ENCODE measurements at places on chromosomes 2 and 18. TPM values are rescaled to one million over a fixed set of nuclear protein-coding genes. Genes with fewer than 3 reads are reported as not detected.
A peak's percentile ranks its signal among the peaks of the same experiment; 100 is the strongest.

The TCF4 gene
- 59.5 TPM for total RNA-seq

The COL6A3 gene
- total RNA-seq, result 64.9 TPM

The RAMP1 gene
- 138 TPM for total RNA-seq

The TWSG1 gene
- total RNA-seq, result 8.6 TPM

The REG3G gene
- total RNA-seq, result not detected

DNA sequence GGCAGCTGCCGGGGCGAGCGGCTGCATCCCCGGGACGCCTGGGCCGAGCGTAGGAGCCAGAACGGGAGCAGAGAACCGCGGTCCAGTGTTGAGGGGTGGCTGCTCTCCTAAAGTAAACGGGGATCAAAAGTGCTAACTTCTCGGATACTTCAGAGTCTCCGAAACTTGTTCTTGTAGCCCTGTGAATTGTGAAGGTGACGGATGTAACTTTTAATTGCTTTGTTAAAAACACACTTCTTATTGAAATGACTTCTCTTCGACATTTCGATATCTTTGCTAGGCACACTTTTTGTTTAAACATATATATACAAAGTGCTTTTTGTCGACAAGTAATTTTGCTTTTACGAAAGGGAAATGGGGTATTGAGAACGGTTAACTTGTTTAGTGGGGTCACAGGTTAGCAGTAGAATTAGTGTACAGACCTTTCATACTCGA is 540 bp downstream of the ATP9B start:
- no peak for DNase-seq

DNA sequence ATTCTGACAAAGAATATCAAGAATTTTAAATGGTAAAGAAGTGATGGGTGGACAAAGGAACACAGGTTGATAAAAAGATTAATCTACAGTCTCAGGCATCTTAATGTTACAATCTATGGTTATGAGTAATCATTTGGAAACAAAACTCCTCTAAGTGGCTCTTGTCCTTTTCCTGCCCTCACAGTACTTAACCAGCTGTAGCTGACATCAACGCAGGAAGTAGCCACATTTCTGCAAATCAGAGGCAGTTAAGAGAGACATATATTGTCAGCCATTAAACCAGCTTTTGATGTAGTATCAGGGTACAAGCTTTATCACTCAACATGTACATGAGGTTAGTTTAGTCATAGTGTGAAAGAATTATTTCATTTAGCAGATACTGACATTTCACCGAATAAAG is 244.6 kb downstream of the NR4A2 start:
- no peak for DNase-seq

DNA sequence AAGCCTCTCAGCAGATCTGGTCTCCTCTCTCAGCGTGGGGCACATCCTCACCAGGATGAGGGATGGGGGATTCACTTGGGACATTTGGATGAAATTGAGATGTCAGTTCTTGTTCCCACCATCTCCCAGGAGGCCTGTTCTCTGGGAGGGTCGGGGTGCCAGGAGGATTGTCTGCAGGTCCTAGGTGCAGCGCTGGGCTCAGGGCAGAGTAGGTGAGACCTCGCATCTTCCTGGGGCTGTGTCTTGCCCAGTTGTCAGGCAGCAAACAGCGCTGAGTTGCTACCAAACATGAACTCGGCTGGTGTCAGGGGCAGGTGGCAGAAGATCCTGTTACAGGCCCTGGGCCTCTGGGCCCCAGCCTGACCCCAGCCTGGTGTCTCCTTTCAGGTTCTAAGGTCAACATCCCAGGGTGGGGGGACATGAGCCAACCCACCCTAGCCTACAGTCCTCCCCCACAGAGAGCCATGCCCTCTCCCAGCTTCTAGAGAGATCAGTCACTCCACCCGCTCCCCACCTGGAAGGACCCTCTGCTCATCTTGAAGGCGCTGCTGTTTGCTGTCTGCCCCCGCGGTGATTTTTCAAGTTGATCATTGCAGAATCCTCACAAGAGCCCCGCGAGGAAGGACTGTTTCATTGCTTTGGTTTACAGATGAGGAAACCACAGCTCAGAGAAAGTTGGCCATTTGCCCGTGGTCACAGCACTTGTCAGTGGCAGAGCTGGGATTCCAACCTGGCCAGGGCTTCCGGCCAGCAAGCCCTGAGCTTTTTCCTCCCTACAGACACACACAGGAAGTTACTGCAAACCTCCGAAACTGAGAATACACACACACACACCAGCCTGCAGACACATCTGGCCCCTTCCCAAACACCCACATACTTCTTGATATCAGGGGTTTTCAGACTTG is 83.9 kb downstream of the STPG4 start:
- peak; percentile 88 for DNase-seq

DNA sequence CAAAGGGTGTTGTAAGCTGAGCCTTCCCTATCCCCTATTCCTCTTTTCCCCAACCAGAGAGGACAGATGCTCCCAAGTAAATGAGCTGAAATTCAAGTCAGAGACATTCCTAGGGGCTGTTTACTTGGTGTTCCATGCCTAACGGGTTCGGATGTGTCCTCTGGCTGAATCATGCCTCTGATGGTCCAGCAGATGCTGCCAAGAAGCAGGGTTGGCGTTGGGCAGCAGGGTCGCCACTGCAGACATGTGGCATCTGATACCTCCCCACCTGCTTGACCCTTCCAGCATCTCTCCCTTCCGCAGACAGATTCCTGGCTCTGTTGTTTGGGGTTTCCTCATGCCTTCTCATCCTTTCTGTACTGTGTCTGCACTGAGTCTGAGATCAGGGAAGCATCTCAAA is 108.3 kb downstream of the HNRNPLL start:
- DNase-seq, result no peak

DNA sequence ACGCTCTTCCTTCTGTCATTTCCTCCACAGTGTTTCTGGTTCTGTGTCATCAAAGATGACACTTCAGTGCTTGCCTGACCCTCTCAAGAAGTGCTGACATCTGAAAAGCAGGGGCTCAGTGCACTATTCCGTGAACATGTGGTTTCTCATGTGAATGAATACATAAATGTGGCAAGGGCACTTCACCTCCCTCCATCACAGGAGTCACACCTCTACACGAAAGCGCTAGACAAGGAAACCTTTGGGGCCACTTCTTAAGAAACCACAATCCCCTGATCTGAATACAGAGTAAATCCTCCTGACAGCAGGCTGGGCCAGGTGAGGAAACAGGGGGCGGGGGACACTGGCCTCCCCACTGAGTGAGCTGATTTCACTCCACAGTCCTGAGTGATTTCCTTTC is 145.8 kb upstream of the ACAA2 start:
- no peak for DNase-seq

DNA sequence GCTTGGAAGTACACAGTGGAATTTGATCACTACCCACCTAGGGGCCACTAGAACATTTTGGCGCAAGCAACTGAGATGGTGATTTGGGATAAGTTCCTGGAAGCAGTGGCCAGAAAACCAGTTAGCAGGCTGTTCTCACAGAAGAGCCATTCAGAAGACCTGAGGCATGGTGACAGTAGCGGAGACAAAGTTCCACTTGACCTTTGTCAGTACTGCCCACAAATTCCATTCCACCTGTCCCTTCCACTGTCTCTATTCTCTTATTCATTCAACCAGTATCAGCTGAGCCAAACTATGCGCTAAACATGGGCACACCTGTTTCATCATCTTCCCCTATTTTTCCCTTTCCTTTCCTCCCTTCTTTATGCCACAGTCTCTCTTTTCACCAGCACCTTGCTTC is 59.2 kb upstream of the PPP1CB start:
- no peak for DNase-seq

DNA sequence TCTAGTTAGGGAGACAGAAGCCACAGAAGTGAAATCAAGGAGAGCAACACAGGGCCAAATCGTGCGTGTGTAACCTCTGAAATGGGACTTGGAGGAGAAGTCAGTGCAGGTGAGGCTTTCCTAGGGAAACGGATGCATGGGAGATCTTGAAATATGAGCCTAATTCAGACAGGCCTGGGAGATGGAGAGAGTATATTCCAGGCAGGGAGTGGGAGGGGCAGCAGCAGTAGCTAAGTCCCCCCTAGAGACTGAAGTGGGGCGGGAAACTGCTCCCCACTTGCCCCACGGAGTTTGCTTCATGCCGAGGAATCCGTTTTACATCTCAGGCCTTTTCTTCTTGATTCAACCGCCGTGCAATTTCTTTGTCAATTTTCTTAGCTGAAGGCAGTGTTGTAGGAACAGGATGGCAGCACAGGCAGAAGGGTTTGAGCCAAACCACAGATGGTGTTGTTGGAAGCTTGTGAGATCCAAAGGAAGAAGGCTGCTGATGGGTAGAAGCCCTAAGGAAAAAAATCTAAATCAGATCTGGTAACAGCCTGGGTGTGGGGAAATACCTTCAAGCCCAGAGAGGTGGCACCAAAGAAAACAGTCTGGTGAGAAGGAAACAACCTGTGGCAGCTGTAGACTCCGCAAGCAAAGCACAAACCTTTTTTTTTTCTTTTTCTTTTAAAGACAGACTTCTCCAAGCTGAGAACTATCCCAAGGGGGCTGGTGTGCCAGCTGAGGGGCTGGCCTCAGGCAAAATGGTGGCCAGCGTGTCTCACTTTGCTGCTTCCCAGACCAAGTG is 40.2 kb downstream of the EPAS1 start:
- DNase-seq, result no peak

DNA sequence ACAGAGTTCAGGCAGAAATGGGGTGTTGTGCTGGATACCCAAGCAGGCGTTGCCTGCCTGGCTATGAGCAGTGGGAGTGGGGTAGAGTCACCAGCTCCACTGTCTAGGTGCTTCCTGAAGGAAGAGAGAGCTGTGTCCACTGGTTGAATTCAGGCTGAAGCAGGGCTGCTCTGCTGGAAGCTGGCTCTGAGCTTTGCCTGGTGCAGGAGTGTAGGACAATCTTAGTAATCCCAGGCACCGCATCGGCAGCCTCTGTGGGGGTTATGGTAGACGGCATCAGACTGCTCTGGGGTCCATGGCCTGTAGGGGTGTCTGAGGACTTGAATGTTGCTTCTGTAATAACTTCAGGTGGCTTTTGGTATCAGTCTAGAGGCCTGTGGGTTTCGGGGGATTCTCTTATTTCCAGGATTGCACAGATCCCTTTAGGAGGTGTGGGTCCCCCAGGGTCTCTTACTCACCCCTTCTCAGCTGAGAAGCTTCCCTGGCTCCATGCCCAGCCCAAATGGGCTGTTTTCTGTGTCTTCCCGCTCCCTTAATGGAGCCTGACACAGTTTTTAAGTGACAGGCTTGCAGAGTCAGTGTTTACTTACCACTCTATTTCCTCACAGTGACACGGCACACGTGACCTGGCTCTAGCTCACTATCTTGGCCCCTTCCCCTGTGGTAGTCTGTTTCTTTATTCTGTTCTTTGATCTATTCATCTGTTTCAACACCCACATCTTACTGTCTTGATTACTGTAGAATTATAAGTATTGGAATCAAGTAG is 644.3 kb downstream of the CBLN2 start:
- no peak for DNase-seq

DNA sequence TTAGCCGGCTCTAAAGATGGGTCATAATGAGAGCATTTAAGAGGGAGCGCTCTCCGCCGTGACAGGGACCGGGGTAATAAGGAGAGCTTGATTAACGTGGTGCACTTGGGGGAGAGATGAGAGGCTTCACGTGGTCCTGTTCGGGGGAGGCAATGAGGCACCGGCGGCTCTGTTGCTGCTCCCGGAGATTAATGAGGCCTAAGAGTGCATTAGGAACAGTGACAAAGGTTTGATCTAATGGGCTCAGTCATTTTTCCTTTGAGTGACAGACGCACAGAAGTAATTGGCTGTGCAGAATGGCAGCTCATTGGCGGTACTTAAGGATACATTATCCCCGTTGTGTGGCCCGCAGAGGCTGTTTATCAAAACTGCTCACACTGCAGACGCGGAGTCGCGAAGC is 250.7 kb downstream of the GBX2 start:
- no peak for DNase-seq

DNA sequence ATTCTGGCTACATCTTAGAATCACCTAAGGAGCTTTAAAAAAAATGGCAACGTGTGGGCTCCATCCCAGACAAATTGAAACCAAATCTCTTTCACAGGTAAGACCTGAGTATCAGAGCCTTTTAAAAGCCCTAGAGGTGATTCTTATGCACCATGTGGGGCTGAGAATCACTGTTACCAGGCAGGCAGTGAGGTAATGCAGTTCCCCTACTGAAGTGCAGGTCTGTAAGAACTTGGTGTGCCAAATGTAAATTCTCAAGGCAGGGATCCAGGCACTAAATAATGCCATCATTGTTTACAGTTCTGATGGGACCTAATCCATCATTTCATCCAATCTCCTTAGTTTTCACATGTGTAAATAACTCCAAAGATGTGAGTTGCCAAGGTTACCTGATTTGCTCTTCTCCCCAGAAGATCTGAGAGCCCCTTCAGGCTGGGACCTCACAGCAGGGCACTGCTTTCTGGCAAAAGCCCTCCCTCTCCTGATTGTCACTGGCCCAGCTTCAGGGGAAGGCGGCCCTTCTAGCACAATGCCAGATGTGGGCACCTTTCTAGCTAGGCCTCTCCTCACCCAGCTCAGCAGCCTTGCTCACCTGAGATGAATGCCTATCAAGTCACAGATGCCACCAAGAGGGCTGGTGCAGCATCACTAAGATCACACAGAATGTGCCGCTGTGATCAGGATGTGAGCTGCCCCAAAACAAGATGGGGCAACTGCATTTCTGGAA is 73.6 kb upstream of the RGPD5 start:
- DNase-seq, result no peak

DNA sequence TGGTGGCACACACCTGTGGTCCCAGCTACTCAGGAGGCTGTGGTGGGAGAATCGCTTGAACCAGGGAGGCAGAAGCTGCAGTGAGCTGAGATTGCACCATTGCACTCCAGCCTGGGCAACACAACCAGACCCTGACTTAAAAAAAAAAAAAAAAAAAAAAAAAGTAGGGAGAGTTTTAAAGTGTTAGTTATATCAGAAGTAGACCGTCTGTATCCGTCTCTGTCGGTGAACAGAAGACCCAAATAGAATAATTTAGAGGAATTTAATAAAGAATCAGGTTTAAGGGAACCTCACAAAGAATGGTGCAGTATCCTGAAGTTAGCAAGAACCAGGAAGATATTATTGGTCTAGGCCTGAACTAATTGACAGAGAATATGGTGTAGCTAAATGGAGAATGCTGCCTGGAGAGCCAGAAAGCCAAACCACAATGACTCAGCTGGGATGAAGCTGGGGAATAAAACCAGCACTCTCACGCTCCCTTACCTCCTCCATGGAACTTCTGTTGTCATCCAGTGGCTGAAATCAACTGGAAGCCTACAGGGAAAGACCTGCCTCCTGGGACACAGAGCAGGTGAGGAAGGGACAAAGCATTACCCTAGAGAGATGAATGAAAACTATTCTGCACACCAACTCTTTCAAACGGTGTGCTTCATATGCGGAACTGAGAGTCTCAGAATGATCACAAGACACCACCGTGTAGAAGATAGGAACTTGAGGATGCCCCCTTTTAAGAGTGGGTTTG is 39.1 kb upstream of the PLEKHM3 start:
- no peak for DNase-seq

DNA sequence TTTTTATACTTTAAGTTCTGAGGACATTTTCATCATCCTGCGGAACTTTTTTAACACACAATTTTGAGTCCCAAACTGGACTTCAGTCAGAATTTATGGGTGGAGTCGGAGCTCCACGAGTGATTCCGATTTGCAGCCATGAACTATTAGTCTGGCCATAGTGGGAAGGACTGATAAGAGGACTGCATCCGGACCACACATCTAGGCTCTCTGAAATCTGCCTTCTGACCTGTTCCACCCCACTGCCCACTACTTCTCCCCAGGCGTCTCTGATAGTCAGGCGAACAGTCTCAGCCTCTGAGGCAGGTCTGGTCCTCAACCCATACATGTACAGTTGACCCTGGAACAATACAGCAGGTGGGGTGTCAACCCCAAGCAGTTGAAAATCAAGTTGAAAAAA is 5.2 kb downstream of the MRPL35 start:
- DNase-seq, result no peak
